ENCODE measurements at places on chromosomes 7 and 10.

GRCh38 chr7:37289367-37289766, 159.3 kb downstream of the ELMO1 start:
- peak; percentile 22 for DNase-seq

- DNase-seq: no peak
Measured at GRCh38 chr10:128573986-128574385, 447.8 kb upstream of the MKI67 start.

DNA sequence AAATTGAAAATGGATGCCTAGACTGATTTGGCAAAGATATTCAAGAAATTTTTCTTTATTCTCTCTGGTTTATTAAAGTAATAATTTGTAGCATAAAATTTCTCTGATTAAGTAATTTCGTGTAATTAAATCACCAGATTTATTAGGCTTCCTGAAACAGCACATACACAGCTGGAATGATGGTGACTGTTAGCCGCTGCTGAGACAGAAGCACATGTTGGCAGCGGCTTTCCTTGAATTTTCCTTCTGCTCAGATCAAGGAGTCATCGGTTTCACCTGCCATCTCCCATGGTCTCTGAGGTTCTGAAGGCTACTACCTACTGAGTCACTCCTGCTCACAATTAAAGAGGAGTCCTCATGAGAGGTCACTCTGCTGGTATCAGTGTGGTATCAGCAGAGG, 101.5 kb downstream of the GFRA1 start:
- peak; percentile 34 for DNase-seq

- peak; percentile 83 for DNase-seq
Measured at GRCh38 chr10:110304780-110305421, at the start of gene SMNDC1. SMNDC1 (minus strand) TSS chr10:110304920; CDS start chr10:110303587, 1,333 bp downstream.

GRCh38 chr7:151146761-151147160, 20.7 kb downstream of the GBX1 start:
- DNase-seq: no peak

DNA sequence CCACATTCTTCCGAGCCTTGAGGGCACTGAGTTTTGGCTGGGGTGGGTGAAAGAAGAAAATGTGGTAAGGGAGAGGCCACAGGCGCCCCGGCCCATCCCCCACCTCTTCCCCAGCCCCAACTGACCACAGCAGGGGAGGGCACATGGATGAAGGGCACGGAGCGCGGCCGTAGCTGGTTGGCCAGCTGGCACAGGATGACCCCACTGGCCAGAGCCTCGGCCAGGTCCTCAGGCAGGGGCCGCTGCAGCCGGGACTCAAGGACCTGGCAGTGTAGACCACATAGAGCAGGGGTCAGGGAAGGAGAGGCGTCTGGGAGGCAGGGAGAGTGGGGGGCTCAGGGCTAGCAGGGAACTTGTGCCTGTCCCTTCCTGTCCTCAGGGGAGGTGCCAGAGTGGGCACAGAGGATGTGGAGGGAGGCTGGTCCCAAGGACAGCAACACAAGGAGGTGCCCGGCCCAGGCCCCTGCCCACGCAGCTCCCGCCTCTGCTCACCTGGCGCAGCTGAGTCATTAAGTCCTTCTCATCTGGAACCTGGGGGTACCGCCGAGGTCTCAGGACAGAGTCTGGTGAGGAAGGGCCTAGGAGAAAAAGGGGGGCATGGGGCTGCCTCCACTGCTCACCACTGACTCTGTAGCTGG, 2.2 kb upstream of the SAP25 start:
- DNase-seq: no peak

DNA sequence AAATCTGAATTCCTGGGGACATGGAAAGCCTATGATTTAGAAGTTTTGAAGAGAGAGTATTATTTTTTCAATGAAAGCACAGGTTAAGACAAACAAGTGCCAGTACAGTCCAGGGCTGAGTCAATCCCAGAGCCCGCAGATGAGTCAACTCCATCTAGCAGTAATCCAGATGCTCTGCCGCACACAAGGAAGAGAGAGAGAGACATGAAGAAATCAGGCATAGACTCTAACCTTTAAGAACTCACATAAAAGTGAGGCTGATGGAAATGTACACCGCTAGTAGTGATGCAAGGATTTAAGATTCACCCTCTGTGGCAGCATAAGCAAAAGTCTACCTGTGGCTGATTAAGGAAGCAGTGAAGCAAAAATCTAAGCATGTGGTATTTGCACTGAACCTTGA, 651.5 kb downstream of the TNS3 start:
- no peak for DNase-seq

- DNase-seq: peak; percentile 64
Measured at GRCh38 chr7:74619235-74619860, 38.2 kb upstream of the GTF2I start.

DNA sequence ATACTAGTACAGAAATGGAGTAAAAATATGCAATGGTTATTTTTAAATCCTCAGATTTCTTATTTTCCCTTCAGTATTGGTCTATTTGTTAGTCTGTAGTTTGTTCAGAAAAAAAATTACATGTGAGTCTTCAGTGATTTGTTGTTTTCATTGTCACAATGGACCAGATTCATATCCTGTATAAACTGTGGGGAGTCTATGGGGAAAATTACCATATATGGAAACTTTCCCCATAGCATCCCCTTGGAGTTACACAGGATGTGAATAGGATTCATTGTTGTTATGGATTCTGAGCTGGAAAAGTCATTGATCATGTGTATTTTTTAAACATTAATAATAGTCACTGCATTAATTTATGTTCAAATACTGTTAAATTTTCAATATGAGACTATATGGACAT, 72.6 kb downstream of the ST7 start:
- DNase-seq: no peak

DNA sequence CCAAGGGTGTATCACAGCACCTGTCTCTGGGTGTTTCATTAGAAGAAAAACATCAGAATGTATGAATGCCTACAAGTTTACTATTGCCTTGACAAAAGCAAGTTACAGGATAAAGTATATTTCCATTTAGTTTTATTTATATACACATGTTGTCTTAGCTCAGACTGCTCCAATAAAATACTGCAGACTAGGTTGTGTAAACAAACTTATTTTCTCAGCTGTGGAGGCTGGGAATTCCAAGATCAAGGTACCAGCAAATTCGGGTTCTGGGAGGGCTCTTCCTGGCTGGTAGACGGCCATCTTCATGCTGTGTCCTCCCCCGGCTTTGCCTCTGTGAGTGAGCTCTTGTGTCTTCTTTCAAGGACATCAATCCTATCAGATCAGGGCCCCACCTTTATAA, 77.1 kb upstream of the UNC5B start:
- DNase-seq: no peak

DNA sequence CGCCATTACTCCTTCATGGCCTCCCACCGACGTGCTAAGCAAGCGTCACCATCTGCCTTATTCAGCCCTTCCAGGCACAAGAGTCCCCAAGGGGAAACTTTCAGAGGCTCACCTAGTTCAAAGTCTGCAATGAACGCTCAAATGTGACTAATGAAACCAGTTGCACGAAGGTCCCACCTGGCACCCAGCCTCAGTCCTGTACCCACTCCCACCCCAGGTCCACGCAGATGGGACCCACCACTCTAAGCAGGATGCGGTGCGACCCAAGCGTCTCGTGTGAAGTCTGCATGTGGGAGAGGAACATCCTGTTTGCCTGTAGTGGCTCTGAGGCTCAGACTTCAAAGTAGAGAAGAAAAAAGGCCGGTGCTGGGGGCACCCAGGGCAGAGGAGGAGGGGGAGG, 40.3 kb downstream of the RGS10 start:
- peak; percentile 40 for DNase-seq

GRCh38 chr7:99292127-99292526, 19.5 kb downstream of the MYH16 start:
- no peak for DNase-seq

GRCh38 chr7:47179812-47180515, 401.9 kb downstream of the TNS3 start:
- DNase-seq: peak; percentile 91

- no peak for DNase-seq
Measured at GRCh38 chr7:36040679-36041078, 112.4 kb upstream of the EEPD1 start.

DNA sequence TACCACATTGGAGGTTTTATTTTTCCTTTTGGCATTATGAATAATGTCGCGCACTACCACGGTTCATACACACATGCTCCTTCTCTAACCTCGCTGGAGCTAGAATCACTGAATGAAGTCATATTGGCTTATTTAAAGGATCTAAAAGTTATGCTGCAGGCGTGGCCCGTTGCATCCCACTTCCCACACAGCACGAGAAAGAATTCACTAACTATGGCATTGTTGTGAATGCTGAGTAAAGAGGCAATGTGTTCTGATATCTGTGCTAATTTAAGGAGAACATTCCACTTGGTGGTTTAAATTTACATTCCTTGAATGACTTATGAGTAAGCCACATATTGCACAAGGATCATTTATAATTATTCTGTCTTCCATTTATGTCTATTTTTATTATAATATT, 20.7 kb downstream of the TCERG1L start:
- DNase-seq: no peak

- peak; percentile 50 for DNase-seq
Measured at GRCh38 chr7:105691680-105692564, 110.6 kb upstream of the EFCAB10 start.

Data from NCI-H524 (cell line).